ENCODE measurements at places on chromosomes 3 and 15.

DNA sequence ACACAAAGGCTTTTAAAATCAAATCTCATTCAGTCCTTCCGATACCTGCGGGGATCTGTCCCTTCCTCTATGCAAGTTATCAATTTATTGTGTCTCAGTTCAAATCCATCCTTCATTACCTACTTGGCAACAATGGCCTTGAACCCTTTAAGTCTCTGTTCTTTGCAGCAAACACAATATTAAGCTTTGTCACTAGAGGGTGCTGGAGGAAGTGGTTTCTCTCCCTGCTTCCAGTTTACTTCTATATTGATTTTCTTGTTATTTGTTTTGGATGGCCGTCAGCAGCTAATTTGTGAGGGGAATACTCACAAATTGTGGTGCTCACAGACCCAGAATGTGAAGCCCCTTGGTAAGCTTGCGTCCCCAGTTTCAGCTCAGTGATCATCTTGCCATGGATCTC lies 278.3 kb downstream of the FGF12 start:
- DNase-seq: no peak

- no peak for DNase-seq
These were observed 284.8 kb upstream of the CFAP20DC start for GRCh38 chr3:59334585-59334984.

DNA sequence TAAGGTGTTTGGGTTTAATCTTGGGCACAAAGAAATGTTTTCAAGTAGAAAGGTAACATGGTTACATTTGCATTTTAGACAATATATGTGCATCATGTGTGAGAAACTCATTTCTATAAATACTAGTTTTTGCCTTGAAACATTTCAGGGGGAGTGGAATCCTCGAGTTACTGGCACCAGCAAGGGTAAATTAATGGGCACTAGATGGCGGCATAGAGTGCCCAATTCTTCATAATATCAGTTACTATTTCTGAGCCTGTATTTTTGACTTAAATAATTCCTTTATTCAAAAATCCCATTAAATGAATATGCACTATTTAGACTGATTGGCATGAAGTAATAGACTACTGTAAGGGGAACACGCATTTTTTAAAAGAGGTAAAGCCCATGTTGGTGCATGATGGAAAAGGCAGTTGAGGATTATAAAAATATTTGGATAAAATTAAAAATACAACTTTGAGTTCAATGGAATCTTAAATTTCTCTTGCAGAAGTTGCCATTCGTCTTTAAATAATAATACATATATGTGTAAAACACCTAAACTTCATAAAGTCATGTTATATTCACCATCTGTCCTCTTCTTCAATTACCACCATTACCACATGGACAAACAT lies 106.3 kb downstream of the ZBTB20 start:
- no peak for DNase-seq

DNA sequence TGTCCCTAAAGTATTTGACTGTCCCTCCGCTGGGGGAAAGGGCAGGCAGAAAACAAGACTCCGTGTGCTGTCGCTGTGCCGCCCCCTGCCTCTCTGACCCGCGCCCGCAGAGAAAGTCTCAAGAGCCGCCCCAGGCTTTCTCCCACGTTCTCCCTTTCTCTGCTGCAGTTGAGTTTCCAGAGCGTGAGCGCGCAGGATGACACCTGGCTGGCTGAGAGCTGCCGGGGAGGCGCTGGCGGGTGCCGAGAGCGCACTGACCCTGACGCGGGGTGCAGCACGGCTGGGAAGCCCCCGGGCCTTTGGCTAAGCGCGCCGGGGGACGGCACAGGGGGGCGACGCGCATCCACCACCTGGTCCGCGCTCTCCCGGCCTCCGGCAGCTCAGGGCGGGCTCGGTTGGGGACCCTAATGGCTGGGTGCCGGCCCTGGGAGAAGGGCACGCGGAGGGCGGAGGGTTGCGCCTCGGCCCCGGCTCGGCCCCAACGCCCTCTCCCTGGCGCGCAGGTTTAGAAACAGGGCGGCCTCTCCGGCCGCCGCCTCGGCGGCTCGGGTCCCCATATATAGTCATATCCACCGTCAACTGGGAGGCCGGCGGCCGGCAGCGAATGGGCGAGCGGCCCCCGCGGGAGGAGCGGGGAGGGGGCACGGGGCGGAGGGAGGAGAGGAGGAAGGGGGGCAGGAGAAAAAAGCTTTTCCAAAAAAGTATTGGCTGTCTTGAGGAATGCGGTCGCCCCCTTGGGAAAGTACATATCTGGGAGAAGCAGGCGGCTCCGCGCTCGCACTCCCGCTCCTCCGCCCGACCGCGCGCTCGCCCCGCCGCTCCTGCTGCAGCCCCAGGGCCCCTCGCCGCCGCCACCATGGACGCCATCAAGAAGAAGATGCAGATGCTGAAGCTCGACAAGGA lies at the start of gene TPM1:
TPM1 (plus strand) TSS at position 774 of the 903 bp plus-strand sequence; CDS start at position 857, 83 bp downstream.
- peak; percentile 63 for DNase-seq

GRCh38 chr3:146326875-146327543 lies 76.1 kb upstream of the PLSCR4 start:
- no peak for DNase-seq

DNA sequence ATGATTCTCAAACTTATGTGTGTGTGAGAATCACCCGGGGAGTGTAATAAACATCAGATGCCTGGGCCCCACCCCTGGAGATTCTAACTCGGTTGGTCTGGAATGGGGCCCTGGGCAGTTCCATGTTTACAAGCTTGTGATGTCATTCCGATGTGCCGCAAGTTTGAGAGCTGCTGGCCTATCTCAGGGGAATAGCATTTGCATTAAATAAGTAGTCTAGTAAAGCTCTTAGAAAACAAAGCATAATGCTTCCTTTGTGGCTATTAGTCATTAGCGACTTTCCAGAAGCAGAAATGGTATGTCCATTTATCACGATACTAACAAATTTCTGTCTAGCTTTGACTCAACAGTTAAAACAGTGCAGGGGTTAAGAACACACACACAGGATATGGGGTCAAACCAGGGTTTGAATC lies 20.9 kb downstream of the PGBD4 start:
- no peak for DNase-seq

DNA sequence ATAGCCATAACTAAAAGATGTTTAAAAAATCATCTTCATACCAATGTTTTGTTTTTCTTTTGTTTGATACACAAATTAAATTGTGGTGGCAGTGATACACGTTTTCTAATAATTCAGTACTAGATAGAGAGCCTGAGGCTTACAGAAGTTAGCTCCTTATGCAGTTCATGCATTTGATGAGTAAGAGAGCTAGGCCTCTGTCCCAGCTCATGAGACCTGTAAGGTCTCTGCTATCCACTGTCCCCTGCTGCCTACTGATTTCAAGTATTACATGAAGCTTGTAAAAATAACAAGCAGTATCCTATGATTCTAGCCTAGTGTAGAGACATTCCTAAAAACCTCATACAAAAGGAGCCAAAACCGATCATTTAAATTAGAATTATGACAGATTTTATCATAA lies 144.5 kb downstream of the MBNL1 start:
- no peak for DNase-seq

DNA sequence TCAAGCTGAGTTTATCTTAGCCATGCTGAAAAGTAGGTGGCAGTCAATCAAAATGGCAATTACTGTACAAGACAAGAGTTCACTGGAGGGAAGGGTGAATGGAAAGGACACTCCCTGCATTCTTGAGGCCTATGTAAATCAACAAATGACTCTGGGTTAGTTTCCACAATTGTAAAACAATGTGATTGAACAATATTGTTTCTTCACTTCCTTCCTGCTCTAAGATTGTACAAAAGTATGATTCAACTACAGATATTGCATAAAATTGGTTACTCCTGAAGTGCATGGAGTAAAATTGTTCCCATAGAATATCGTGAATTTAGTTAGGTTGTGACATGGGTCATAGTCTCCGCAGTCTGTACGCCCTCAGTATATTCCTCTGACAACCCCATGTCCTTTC lies 277.6 kb downstream of the LPP start:
- no peak for DNase-seq

DNA sequence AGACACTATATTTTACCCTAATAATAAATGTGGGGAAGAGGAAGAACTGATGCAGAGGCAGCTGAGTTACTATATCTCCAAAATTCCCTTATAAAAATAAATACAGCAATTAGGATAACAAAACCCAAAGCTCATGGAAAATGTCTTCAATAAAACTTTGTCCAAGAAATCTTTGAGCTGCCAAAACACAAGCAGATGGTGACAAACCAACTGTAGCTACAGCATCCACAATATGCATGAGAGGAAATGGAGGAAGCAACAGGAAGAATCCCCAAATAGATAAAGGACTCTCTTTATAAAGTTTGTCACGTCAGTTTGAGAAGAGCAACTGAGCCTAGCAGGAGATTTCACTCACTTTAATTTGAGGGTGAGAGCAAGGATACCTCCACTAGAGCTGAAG lies 638.2 kb downstream of the IGSF11 start:
- no peak for DNase-seq

DNA sequence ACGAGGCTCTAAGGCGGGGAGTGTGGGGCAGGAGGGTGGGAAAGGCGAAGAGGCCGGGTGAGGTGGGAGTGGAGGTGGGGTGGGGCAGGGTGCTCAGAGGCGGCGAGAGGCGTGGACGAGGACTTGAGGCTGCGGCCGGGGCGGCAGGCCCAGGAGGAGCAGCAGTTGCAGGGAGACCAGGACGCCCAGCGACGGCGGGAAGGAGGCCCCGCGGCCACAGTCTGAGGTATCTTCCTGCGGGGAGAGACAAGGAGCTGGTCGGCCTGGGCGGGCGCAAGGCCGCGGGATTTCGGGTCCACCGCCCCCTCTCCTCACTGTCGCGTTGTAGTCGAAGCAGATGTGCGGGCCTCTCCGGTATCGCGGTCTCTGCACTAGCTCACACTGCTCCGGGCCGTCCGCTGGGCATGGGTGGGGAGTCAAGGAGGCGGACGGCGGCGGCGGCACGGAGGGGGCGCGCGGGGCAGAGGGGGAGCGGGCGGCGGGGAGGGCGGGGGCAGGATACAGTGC lies 5.3 kb upstream of the TMEM115 start:
- no peak for DNase-seq

GRCh38 chr3:193852901-193853300 lies 259.9 kb downstream of the OPA1 start:
- no peak for DNase-seq

DNA sequence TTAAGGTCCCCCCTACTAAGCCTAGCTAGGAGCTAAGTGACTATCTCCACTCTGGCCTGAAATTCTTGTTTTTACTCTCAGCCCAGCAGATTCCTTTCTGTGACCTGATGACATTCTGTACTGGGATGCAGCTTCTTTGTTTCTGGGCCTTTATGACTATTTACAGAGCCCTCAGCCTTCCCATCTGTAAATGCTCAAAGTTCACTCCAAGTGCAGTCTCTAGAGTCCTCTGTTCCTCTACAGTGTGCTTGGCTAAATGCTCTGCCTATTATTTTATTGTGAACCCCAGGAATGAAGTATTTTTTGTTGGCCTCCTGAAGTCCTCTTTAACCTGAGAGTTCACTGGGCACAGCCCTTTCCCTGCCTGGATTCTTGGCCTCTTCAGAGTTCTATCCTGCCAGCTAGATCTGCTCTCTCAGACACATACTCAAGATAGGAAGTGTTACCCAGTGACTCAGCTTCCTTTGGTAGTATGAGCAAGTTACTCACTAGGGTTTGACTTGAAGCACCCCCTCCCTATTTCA lies 278.1 kb upstream of the P2RY1 start:
- no peak for DNase-seq

DNA sequence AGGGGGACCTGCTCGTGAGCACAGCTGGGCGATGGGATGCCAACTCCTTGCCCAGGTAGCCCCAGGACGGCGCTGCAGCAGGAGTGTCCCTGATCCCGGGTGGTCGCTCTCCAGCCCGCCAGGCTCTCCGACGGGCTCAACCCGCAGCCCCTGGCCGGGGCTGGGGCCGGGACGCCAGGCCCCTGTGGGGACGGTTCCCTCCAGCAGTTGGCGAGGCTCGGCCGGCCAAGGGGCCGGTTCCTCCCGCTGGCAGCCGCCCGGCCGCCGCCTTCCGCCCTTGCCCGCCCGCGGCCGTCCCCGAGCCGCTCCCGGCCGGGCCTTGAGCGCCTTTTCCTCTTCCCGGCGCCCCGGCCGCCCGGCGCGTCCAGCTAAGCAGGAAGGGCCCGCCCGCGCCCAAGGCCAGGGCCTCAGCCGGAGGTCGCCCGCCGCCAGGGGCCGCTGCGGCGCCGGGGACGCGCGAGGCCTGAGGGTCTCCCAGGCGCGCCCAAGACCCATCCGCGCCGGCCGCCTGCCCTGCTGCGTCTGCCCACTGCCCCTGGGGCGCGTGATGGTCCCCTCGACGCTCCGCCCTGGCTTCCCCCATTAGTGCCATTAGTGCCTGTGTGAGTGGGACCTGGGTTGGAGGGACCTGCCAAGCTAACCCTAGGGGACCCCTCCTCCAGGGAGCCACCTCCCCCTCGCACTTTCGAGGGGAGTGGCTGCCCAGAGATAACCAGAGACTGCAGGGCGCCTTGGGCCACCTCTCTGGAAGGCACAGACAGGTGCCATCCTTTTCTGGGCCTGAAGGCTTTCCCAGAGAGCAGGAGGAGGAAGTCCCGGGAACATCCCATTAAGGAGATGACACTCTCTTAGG lies 106.4 kb downstream of the FBLN2 start:
- DNase-seq: no peak

DNA sequence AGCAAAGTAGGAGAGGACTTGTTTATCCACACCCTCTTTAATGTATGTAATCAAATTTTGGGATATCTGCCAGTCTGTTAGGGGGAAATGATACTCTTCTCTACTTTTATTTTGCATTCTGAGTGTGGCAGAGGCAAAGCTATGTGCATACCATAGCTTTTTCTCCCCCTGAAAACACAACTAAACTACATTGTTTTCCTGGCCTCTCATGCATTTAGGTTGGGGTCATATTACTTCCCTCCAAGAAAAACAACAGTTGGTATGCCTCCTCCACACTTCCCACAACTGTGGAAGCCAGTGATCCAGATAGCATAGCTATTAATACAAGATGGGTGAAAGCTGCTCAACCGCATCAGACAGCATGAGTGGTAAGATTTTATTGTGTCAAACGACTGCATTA lies 6.9 kb downstream of the RPL15 start:
- no peak for DNase-seq

DNA sequence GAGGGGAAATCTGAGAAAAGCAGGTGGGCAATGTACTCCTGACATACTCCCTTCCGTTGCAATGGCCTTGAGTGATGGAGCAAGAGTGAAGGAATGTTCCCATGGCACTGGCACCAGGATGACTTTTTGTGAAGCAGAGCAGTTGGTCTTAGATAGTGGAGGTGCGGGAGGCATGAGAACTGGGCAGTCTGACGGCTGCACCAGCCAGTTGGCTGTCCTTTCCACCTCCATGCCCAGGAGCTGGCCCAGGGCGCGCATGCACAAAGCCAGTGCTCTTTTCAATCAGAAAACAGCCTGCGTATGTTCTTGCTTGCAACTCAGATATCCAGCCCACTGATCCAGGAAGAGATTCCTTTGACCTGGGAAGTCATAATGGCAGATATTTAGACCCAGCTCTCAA lies 136.8 kb downstream of the PGPEP1L start:
- DNase-seq: no peak

- no peak for DNase-seq
These were observed 216.1 kb downstream of the THRB start for GRCh38 chr3:24278543-24278942.
